Fibroblast of the conjunctiva (primary cell): ENCODE measurements at places on chromosomes 2 and 18.
A peak's percentile ranks its signal among the peaks of the same experiment; 100 is the strongest.

- DNase-seq: no peak
Measured at GRCh38 chr2:240792629-240793312, 27.2 kb downstream of the KIF1A start.

- peak; percentile 1 for DNase-seq
Measured at GRCh38 chr2:123953846-123954245, 71.2 kb upstream of the CNTNAP5 start.

GRCh38 chr2:80454628-80455027 lies 150.1 kb upstream of the LRRTM1 start:
- DNase-seq: no peak

- DNase-seq: no peak
Measured at GRCh38 chr2:73295751-73296400, 2.5 kb upstream of the EGR4 start.

DNA sequence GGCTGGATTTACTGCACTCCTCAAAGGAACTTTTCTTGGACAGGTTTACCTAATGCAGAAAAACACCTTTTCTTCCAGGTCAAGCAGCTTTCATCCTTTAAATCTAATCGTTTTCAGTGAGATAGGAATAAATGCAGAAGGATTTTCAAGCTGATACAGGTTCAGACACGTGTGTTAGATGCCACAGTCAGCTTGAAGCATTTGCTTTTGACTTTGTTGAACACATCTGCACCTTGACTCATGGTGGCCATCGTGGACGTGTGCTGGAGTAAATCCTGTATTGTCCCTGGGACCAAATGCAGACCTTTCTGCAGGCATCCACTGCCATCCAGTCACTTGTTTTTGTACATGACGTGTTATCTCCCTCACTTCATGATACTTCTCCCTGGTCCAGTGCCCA lies 61.9 kb downstream of the KLHL29 start:
- no peak for DNase-seq

DNA sequence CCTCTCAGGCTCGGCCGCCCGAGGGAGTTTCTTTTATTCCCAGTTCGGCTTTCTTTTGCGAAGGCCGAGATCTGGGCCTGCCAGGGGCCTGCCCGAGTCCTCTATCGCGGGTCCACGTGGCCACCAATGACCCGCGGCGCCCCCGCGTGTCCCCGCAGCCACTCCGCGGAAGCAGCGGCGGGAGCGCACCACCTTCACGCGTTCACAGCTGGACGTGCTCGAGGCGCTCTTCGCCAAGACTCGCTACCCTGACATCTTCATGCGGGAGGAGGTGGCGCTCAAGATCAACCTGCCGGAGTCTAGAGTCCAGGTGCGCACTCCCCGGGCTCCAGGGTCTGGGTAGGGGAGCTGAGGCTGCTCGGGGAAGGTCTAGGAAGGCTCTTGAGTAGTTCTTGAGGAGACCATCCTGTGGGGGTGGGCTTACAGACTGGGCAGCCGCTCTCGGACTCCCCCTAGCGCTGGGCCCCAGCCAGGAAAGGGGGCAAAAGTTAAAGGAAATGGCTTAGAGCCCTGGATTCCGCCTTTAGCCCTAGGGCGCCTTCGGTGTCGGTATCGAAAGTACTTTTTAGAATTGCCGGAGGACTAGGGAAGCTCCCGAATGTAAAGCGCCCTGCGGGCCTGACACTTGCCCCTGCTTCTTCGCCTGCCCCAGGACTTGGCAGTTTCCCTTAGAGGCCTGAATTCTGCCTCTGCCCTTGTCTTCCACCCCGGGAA lies 3.4 kb downstream of the OTX1 start:
- no peak for DNase-seq

- peak; percentile 64 for DNase-seq
Measured at GRCh38 chr18:9474108-9474982, 968 bp upstream of the RALBP1 start.
